ENCODE measurements at places on chromosomes 7 and 10. TPM values are rescaled to one million over a fixed set of nuclear protein-coding genes. Genes with fewer than 3 reads are reported as not detected.
A peak's percentile ranks its signal among the peaks of the same experiment; 100 is the strongest.

Gene C10orf88
- polyA plus RNA-seq, result 5.2 TPM

DNA sequence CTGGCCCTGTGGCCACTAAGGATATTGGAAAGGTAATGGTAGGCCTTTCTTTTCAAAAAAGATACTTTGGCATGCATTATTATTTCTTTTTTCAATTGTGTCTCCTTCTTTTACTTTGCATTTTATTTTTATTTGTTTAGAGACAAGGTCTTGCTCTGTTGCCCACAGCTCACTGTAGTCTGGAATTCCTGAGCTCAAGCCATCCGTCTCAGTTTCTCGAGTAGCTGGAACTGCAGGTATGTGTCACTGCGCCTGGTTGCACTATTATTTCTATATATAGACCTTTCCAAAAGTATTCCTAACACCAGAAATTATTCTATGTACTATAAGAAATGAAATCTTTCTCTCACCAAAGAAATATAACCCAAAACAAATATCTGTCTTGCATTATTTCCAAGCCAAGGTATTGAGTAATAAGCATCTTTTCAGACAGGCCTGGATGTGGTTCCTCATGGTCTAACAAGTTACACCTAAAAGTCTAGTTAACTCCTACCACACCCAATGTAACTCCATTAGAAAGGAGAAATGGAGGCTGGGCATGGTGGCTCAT lies 500.8 kb upstream of the ANKRD30A start:
- H3K27me3 ChIP-seq, result no peaks in the 10 kb centered on the region
- H3K4me3 ChIP-seq, result no peak overlapping the region
- DNase-seq, result no peak
- no peaks in the 10 kb centered on the region for H3K36me3 ChIP-seq
- H3K4me1 ChIP-seq, result no peaks in the 10 kb centered on the region

- H3K4me3 ChIP-seq, result no peak overlapping the region
- no peaks in the 10 kb centered on the region for H3K4me1 ChIP-seq
- H3K27me3 ChIP-seq, result no peaks in the 10 kb centered on the region
- H3K27ac ChIP-seq, result no peak overlapping the region
These were observed 134.3 kb downstream of the ZMYND11 start for GRCh38 chr10:269440-270074.

GRCh38 chr7:37262181-37262580 lies 186.5 kb downstream of the ELMO1 start:
- H3K4me1 ChIP-seq, result peaks cover 5% of the 10 kb centered on the region
- H3K27me3 ChIP-seq, result no peaks in the 10 kb centered on the region
- no peak overlapping the region for H3K4me3 ChIP-seq
- DNase-seq, result peak; percentile 62
- H3K27ac ChIP-seq, result no peak overlapping the region
- H3K36me3 ChIP-seq, result no peaks in the 10 kb centered on the region
